ENCODE measurements at places on chromosomes 7 and 10.

GRCh38 chr7:128091106-128091505, 59.9 kb upstream of the LRRC4 start:
- no peak for DNase-seq

- no peak for DNase-seq
These were observed 117.4 kb downstream of the VIPR2 start for GRCh38 chr7:159027056-159027788.

- DNase-seq = no peak
These were observed 98.0 kb upstream of the GATA3 start for GRCh38 chr10:7956508-7956907.

- DNase-seq = no peak
These were observed 15.4 kb downstream of the ADCYAP1R1 start for GRCh38 chr7:31067491-31067890.

DNA sequence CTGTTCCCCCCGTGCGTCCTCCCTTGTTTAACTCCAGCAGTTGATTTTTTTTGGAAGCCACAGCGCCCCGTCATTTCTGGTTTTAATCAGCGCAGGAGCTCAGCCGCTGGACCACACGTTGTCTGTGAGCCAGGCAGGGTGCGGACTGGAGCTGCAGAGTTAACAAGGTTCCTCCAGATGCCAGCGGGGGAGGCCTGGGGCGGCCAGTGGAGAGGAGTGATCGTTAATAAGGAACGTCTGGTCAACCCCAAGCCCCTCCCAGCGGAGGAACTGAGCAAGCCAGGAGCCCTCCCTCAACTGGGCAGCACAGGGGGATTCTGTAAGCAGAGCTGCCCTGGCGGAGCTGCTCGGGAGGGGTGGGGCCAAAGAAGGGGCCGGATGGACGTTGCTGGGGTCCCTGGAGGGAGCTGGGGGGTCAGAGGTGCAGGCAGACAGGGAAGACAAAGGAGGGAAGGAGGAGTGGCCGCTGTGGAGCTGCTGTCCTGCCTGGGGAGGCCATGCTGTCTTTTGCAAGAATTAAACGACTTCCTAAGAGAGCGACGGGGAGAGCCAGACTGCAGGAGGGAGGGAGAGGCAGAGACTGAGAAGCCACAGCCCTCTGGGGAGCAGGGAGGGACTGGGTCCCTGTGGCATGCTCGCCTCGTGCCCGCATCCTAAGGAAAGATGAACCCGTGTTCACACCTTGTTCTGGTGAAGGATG, 537.1 kb upstream of the FOXK1 start:
- DNase-seq = no peak

- no peak for DNase-seq
These were observed 81.6 kb upstream of the PFKP start for GRCh38 chr10:2985729-2986232.

- DNase-seq = no peak
These were observed 91.0 kb downstream of the ADCY1 start for GRCh38 chr7:45665172-45665571.

GRCh38 chr7:123797673-123798531, 47.1 kb upstream of the HYAL4 start:
- peak; percentile 46 for DNase-seq

- DNase-seq = no peak
These were observed 174.3 kb downstream of the FANK1 start for GRCh38 chr10:126070476-126071215.

GRCh38 chr10:60627778-60628748, 150.2 kb upstream of the CDK1 start:
- DNase-seq = no peak

DNA sequence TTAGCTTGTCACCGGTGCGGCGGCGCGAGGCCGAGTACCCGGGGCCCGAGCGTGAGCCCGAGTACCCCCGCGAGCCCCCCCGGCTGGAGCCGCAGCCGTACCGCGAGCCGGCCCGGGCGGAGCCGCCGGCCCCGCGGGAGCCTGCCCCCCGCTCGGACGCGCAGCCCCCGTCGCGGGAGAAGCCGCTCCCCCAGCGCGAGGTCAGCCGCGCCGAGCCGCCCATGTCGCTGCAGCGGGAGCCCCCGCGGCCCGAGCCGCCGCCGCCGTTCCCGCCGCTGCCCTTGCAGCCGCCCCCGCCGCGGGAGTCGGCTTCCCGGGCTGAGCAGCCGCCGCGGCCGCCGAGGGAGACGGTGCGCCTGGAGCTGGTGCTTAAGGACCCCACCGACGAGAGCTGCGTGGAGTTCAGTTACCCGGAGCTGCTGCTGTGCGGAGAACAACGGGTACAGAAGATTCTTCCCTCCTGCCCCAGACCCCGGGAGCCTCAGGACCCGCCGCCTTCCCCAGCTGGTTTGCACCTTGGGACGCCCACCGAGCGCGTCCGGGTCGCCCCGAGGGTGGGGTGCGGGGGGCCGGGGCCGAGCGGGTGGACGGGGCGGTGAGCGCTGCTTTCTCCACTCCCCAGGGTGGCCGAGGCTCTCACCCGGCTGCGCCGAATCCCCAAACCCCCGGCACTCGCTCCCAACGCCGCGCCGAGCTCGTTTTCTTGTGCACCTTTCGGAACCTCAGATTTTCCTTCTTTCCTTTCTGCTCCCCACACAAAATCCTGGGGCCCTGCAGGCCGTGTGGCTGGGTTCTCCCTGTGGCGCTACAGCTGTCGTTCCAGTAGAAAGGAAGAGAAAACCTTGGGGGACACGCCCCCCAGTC, 708 bp downstream of the UBN2 start:
- DNase-seq = peak; percentile 65

- DNase-seq = no peak
These were observed 352.6 kb downstream of the PRPF18 start for GRCh38 chr10:13939391-13939790.

- DNase-seq = no peak
These were observed 157.1 kb downstream of the GATA3 start for GRCh38 chr10:8211631-8212030.

DNA sequence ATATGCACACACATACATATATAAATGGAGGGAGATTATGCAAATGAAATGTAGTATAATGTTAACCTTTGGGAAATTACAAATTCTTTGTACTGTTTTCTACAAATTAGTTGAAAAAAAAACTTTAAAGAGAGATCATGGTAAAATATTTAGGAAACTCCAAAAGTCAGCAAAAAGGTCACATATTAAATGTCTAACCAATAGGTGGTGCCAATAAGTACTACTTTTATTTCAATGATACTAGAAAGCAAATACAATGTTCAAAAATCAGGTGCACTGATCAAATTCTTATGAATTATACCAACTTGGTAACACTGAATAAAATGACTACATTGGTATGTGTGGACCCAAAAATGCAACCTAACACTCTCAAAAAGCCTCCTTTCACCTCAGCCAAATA, 276.9 kb downstream of the DOCK4 start:
- no peak for DNase-seq

DNA sequence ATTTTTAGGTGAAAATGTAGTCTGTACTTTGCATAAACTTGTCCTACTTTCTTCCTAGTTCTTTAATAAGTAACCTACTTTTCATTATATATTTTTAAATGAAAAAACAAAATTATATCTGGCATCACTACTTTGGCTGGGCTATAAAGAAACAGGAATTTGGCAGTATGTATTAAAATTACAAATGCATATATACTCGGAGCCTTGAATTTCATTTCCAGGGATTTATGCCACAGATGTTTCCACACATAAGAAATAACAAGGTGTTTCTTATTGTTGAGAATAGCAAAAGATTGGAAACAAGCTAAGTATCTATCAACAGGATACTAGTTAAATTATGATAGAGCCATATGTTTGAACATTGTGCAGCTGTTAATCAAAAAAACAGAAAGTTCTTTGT, 2.2 kb upstream of the ARHGAP12 start:
- no peak for DNase-seq

DNA sequence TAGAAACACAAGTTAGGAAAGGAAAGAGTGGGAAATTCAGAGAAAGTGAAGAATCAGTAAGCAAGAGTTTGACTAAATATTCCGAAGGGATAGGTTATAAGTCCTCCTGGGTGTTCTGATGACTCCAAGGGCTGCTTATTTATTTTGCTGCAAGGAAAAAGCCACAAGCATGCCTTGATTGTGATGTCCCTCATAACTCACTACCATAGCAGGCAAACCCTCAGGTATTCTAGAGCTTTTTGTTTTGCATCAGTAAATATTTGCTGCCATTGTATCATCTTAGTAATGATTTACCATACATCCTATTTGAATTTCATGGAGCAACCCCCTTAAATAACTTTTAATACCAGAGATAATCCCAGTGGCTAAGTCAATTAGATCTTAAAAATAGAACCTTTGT, 688.1 kb downstream of the SUGCT start:
- DNase-seq = no peak

DNA sequence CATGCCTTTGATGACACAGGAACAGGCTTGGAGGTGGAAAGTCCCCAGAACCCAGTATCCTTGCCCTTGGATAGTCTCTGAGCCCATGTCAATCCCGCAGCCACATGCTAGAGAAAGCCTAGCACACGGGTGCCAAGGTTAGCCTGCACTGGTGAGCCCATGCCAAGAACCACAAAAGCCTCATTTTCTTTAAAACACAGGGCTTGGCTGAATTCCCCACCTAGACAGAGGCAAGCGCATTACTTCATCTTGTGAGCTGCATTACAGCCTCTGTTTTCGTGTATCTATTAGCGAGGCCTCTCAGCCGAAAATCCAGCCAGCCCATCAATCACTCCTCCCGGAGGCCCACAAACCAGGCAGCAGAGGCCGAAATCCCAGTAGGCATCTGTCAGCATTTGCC, 314.9 kb upstream of the AUTS2 start:
- DNase-seq = no peak

DNA sequence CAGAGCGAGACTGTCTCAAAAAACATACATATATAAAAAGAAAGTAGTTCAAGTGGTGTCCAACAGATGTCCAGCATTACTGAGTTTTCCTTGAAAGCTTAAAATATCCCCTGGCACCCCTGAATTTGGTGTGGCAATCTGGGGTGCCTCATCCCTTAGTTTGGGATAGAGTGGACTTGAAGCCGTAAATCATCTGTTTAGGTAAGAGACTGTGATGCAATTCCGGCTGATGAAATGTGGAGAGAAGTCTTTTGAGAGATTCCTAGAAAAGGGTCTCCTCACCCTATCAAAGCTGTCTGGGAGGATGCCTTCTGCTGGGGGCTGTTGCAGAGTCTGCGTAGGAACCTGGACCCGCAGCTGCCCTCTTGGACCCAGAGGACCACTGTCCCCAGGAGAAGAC, 408.0 kb downstream of the RPS24 start:
- no peak for DNase-seq

- DNase-seq = no peak
These were observed 308.3 kb upstream of the IGFBP3 start for GRCh38 chr7:46229409-46229808.

- no peak for DNase-seq
These were observed 37.6 kb downstream of the KCNH2 start for GRCh38 chr7:150940431-150941102.

DNA sequence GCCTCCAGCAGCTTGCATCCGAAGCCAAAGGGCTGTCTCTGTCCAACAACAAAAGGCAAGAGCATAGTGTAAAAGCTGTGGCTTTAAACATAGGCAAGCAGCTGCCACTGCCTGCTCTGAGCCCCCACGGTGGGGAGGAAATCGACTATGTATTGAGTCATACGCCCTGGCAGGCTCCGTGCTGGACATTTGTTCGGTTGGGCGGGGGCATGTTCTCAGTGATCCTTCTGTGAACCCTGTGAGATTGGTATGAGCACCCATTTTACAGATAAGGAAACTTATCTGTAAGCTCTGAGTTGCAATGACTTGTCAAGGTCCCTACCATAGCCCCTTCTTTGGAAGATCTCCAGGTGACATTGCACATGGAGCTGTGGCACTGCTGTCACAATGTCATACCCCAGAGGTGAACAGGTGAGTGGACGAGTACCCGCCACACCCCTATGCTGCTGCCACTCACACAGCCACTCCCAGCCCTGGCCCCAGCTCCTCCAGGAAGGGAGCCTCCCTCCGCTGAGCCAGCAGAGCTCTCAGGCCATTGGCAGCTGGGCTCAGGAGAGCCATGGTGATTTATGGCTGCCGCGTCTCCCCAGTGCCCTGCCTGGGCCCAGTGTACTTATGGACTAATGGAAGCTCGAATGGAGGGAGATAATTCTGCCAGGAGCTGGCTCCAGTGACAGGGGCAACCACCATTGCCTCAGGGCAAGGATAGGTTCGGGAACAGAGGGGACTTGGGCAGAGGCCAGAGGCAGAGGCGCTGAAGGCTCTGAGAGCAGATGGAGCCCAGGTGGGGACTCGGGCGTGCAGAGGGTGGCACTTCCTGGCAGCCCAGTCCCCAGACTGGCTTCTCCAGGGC, 43.7 kb downstream of the UNC5B start:
- peak; percentile 35 for DNase-seq

DNA sequence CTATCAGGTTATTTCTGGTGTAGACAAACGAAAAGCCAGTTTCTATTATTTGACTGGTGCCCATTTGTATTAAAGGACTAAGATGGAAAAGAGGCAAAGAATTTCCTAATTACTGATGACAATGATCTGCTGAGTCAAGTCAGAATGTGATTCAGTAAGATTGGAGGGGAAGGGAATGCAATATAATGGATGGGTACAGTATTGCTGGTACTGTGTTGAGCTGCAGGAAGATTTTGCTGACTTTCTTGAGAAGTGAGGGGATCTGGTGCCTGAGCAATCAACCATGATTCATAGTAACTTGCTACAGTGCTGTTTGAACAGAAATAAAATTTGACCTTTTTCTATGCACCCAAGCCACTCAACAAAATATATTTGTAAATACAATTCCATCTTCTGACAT, 139.1 kb upstream of the RHEB start:
- DNase-seq = no peak

DNA sequence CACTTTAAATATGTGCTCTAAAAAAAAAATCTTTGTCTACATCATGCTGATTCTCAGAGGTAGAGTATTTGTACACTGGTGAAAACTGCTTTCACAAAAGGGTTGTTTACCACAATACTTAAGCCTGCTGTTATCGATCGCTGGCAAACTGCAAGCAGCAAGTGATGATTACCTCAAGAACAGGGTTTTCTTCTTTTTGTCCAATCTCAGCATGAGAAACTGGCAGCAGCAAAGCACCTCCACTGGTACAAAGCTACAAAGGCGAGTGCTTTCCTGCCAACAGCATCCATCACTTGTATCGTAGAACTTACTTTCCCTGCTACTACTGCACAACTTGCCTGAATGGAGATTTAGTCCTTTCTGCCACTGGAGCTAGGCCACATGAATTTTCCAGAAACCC, 276.5 kb downstream of the DGKB start:
- peak; percentile 85 for DNase-seq

GRCh38 chr10:93573051-93573909, 6.8 kb downstream of the FFAR4 start:
- DNase-seq = no peak

- no peak for DNase-seq
These were observed 7.5 kb downstream of the COMTD1 start for GRCh38 chr10:75228278-75228677.

- peak; percentile 61 for DNase-seq
These were observed 4.3 kb upstream of the YKT6 start for GRCh38 chr7:44196450-44196872.

GRCh38 chr7:16078076-16078952, 343.0 kb downstream of the CRPPA start:
- peak; percentile 66 for DNase-seq

GRCh38 chr7:112869111-112869774, 79.0 kb upstream of the TMEM168 start:
- DNase-seq = peak; percentile 15
